ENCODE measurements at places on chromosomes 7 and 10.

DNA sequence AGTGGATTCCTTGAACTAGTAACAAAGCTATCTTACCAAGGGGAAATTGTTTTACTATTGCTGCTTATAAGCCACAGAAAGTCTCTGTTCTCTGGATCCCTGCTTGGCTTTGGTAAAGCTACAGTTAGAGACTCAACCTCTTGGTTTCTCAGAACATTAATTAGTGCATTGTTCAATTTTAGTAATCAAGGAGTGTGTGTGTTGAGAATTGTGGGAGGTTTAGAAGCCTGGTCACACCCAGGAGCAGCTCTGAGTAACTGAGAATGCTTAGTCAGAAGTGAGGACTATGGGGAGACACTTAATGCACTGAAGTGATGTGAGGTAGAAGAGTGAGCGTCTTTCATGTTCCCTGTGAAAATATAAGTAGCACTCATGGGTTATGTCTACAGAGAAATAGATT, 8.2 kb upstream of the ACTA2 start:
- no peak for DNase-seq

- no peak for DNase-seq
Measured at GRCh38 chr7:107253599-107253998, 84.8 kb downstream of the HBP1 start.

- no peak for DNase-seq
Measured at GRCh38 chr10:104472957-104473745, 119.5 kb downstream of the CFAP58 start.

GRCh38 chr10:77737608-77738007, 100.0 kb upstream of the KCNMA1 start:
- peak; percentile 77 for DNase-seq

GRCh38 chr10:109978481-109978880, 29.3 kb upstream of the ADD3 start:
- peak; percentile 48 for DNase-seq

All from AG20443 (cell line).